ENCODE measurements at places on chromosomes 11 and 22.

DNA sequence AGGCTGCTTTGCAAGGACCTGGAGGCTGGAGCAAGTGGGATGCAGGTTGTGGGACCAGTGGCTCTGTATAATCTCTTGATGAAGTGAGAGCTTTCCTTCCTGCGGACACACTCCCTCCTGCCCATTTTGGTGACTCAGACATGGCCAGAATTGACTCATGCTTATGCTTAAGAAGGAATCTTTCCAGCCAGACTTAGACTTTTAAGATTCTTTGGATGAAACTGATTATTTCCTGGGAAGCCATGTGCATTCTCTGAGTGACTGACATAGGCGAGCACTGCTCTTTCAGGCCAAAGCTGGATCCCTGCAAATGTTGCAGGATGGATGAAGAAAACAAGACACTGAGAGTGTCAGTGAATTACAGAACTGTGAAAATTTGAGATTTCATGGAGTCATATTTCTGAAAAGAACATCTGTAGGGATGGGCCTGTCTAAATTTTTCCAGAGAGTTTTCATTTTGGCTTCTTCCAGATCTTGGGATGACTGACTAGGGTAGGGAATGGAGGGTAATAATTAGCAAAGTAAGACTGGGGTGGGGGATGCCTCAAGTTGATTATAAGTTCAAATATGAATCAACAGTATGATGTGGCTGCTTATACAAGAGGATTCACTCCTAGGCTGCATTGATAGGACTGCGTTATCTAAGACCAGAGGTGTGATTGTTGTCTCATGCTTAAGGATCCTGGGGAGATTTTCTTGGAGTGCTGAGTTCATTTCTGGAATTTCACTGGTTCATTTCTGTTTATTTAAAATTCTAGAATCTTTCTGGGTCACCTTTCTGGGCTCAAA is 195.8 kb downstream of the HIPK3 start:
- DNase-seq = no peak

DNA sequence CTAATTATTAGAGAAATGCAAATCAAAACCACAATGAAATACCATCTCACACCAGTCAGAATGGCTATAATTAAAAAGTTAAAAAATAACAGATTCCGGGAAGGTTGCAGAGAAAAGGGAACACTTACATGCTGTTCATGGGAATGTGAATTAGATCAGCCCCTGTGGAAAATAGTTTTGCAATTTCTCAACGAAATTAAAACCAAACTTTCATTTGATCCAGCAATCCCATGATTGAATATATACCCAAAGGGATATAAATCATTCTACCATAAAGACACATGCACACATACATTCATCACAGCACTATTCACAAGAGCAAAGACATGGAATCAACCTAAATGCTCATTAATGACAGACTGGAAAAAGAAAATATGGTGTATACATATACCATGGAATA is 32.5 kb downstream of the NOX4 start:
- DNase-seq = no peak

GRCh38 chr11:131895865-131896264 is 525.5 kb downstream of the NTM start:
- no peak for DNase-seq

DNA sequence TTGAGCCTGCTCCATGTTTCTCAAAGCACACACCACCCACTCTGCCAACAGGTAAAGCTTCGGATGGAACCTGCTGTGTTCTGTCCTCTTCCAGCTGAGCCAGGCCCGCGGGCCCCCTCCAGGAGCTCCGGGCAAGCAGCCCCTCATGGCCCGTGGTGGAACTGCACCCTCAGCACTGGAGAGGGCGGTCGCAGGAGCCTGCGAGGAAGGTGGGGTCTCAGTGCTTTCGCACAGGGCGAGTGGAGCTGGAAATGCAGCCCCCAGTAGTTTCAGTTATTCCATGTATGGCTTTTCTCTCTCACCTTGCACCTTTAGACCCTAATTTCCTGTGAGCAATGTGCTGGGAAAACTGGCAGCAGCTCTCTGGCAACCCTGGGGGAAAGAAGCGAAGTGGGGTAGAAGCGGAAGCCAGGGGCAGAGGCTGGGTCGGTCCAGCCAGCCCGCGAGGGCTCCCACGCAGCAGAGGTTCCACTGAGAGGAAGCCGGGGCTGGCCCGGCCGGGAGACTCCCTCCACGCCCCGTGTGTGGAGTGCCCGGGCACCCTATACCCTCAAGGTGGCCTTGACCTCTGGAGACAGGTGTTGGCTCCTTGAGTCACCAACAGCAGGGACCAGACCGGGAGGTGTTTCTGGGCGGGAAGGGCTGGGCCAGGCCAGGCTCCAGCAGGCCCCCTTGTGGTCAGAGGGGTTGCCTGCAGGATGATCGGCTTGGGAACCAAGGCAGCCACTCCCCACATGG is 119.9 kb upstream of the TMEM45B start:
- DNase-seq = peak; percentile 37

DNA sequence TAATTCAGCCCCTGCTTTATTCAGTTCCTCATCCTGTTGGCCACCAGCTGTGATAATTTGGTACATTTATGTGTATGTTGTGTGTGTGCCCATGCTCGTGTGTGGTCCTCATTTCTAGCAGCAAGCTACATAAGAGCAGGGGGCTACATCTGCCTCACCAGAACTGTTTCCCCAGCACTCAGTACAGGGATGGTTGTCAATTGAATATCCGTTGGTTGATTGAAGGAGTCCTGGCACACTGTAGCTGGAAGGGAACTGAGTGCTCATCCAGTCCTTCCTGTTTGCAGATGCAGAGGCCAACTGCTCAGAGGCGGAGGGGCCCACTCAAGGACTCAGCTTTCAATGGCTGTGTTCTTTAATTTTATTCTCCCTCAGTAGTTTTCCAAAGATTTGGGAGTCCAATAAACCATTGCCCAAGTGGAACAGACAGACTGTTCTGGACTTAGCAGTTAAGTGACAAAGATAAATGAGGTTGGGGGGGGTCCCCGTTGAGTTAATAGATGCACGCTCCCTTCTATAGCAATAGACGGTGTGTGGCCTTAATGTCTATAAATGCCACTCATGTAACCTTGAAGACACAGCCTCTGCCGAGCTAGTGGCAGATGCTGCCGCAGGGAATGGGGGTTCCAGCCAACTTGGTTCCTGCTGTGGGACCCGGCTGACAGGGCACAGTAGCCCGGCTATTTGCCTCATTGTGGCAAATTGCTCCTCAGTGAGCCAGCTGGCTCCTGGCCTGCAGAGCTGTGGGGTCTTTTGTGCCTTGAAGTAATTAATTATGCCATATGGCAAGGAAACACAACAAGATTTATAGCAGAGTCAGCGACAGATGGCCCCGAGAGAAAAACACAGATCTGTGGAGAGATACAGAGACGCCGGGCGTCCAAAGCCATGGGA is 71.4 kb upstream of the GRK3 start:
- no peak for DNase-seq

GRCh38 chr22:23904573-23905254 is 10.5 kb downstream of the MIF start:
- DNase-seq = no peak
